ENCODE measurements at places on chromosomes 6 and 20. TPM values are rescaled to one million over a fixed set of nuclear protein-coding genes. Genes with fewer than 3 reads are reported as not detected.
A peak's percentile ranks its signal among the peaks of the same experiment; 100 is the strongest.

DNA sequence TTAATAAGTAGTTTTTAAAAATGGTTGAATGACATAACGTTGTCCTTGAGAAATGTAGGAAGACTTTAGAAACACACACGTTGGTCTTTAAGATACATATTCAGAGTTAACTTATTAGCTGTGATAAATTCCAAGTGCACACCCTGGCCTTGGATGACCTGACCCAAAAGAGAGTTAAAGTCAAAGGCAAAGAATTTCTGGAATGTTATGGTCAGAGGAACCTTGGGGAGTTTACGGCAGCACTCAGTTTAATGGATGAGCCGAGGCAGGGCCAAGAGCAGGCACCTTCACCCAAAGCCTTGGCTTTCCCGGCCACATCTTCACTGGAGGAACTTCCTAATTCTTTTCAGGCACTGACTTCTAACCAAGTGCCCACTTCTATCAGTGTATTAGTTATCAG, 200.5 kb downstream of the SMOC2 start:
- peak overlapping the region; percentile 1 for H3K27ac ChIP-seq
- H3K4me1 ChIP-seq = peaks cover 24% of the 10 kb centered on the region
- no peaks in the 10 kb centered on the region for H3K36me3 ChIP-seq
- DNase-seq = no peak

The DNAH8 gene
- 0.12 TPM for total RNA-seq

DNA sequence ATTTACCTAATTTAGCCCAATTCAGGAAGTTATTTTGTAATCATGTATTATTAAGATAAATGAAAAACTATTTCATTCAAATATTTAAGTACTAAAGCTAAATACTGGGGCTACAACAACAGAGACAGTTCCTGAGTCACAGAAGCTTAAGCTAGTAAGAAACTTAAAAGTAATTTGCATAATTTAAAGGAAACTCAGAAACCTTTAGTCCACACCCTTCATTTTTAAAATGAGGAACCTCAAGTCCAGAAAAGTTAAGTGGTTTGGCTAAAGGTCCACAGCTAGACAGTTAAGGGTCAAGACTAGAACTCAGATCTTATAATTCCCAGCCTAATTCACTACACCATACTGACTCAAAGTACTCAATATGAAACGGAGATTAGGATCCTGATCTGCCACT, 7.2 kb downstream of the LMBRD1 start:
- no peak overlapping the region for H3K27ac ChIP-seq
- no peaks in the 10 kb centered on the region for H3K27me3 ChIP-seq
- H3K36me3 ChIP-seq = peaks cover 14% of the 10 kb centered on the region
- H3K4me3 ChIP-seq = no peak overlapping the region
- no peak for DNase-seq

GRCh38 chr20:58433759-58434158, 44.7 kb downstream of the VAPB start:
- H3K27ac ChIP-seq = no peak overlapping the region
- peaks cover 6% of the 10 kb centered on the region for H3K36me3 ChIP-seq
- H3K27me3 ChIP-seq = no peaks in the 10 kb centered on the region
- peaks cover 11% of the 10 kb centered on the region for H3K4me1 ChIP-seq
- DNase-seq = no peak

GRCh38 chr20:50226093-50226974, 35.7 kb downstream of the CEBPB start:
- no peak overlapping the region for H3K27ac ChIP-seq
- H3K27me3 ChIP-seq = peaks cover 6% of the 10 kb centered on the region
- DNase-seq = no peak
- H3K36me3 ChIP-seq = no peaks in the 10 kb centered on the region
- H3K4me1 ChIP-seq = no peaks in the 10 kb centered on the region

- no peak overlapping the region for H3K4me3 ChIP-seq
- peaks cover 3% of the 10 kb centered on the region for H3K4me1 ChIP-seq
- peaks cover 53% of the 10 kb centered on the region for H3K27me3 ChIP-seq
- no peak for DNase-seq
Measured at GRCh38 chr20:20887593-20888265, 175.3 kb upstream of the RALGAPA2 start.

DNA sequence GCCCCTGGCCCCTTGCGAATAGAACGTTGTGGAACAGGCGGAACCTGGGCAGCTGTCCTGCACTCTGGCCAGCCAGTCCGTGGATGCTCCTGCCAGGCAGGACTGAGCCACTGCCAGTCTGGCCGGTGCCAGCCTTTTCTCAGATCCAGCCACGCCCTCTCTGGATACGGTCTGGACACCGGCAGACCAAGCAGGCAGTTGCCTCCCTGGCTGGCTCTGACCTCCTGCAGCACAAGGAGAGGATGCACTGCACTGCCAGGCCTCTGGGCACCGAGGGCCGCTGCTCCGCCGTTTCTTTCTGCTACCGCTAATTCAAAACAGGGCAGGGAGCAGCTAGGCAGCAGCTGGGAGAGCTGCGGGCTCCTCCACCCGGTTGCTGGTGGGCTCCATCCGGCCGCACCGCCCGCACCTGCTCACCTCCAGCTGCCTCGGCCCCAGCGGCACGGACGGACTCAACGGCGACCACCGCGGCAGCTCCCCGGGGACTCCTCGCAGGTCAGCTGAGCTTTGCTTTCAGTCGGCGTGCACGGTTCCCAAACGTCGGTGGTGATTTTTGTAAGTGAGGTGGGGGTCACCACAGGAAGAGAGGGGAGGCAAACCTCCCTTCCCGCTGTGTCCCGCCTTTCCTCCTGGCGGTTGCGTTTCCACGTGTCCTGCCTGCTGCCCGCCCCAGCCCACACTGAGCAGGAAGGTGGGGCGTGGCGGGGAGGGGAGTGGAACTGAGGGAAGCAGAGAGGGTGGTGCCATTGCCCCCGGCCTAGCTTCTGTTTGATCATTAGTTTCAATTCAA, 30.3 kb upstream of the AFDN start:
- no peak overlapping the region for H3K4me3 ChIP-seq
- peaks cover 37% of the 10 kb centered on the region for H3K4me1 ChIP-seq
- no peak overlapping the region for H3K27ac ChIP-seq
- no peak for DNase-seq

- H3K36me3 ChIP-seq = peaks cover 2% of the 10 kb centered on the region
- H3K4me1 ChIP-seq = peaks cover 1% of the 10 kb centered on the region
- no peak overlapping the region for H3K4me3 ChIP-seq
- no peak for DNase-seq
- H3K27ac ChIP-seq = no peak overlapping the region
- peaks cover 20% of the 10 kb centered on the region for H3K27me3 ChIP-seq
Measured at GRCh38 chr6:7819431-7820015, 91.1 kb downstream of the TXNDC5 start.

- H3K36me3 ChIP-seq = no peaks in the 10 kb centered on the region
- H3K4me3 ChIP-seq = no peak overlapping the region
- H3K4me1 ChIP-seq = no peaks in the 10 kb centered on the region
Measured at GRCh38 chr6:48610846-48611245, 499.8 kb upstream of the PTCHD4 start.

The TREM2 gene
- total RNA-seq = not detected

DNA sequence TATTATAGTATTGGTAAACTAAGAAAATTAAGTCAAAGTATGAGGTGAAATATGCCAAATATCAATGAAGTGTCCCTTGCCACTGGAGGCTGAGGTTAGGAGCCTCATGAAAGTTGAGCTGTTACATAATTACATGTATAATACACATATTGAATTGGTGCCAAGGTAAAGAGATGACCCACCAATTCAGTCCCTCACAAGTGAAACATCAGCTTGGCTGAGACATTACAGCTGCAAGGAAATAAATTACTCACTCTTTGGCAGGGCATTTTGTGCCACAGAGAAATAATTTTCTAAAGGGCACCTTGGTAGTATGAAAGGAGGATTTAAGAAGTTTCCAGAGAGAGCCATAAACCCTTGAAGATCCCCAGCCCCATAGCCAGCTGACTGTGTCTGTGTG, 127.4 kb downstream of the ADGRG6 start:
- DNase-seq = no peak
- peaks cover 35% of the 10 kb centered on the region for H3K36me3 ChIP-seq
- H3K4me3 ChIP-seq = no peak overlapping the region
- no peaks in the 10 kb centered on the region for H3K27me3 ChIP-seq
- H3K4me1 ChIP-seq = no peaks in the 10 kb centered on the region
- H3K27ac ChIP-seq = no peak overlapping the region

DNA sequence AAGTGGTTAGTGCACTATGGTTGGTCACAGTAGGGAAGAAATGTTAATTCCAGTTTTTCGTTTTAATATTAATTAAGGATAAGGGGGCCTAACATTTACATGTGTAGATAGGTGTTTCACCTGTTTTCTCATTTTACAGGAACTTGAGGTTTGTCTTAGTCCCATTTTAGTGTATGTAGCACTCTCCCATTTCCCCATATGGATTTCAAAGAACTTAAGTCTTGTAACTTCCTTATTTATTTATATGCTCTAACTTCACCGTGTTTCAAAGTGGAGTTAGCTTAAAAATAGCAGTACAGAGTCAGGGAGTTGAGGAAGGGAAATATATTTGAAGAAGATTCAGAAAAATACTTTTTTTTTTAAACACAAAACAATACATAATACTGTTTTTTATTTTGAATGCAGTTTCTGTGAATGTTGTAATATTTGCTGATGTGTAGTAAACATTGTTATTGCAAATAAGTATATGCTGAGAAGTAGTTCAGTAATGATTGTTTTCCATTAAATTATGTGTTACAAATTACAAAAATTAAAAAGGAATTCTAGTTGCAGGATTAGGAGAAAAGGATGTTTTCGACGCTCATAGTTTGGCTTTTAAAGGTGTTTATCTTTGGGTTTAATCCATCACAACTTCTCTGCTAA, 3.5 kb downstream of the SCAF8 start:
- peaks cover 39% of the 10 kb centered on the region for H3K4me1 ChIP-seq
- H3K4me3 ChIP-seq = no peak overlapping the region
- H3K36me3 ChIP-seq = peaks cover 4% of the 10 kb centered on the region
- no peaks in the 10 kb centered on the region for H3K27me3 ChIP-seq
- no peak for DNase-seq

The LY86 gene
- total RNA-seq = not detected

GRCh38 chr6:49839957-49840356, 26.4 kb downstream of the CRISP1 start:
- no peak overlapping the region for H3K4me3 ChIP-seq
- no peak overlapping the region for H3K27ac ChIP-seq
- no peaks in the 10 kb centered on the region for H3K36me3 ChIP-seq
- H3K4me1 ChIP-seq = no peaks in the 10 kb centered on the region

DNA sequence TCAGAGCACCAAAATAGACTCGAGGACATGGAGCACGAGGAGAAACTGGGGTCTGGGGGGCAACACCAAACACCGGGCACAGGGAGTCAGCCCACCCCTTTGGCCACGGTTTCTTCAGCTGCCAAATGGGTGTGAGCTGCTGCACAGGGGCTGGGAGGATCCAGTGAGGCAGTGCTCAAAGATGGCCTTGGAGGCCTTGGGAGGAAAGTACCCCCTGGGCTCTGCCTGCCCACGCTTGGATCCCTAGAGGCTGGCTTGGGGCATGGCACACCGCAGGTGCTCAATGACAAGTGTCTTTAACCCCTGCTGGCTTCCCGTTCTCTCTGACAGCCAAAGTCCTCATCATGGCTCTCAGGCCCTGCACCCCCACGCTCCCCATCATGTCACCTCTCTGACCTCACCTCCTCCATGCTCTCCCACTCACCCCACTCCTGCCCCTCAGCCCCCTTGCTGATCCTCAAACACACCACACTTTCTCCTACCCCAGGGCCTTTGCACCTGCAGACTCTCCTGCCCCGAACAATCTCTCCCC, 190.3 kb downstream of the ANKRD60 start:
- no peaks in the 10 kb centered on the region for H3K36me3 ChIP-seq
- peaks cover 15% of the 10 kb centered on the region for H3K27me3 ChIP-seq
- no peaks in the 10 kb centered on the region for H3K4me1 ChIP-seq
- H3K27ac ChIP-seq = no peak overlapping the region
- H3K4me3 ChIP-seq = no peak overlapping the region
- DNase-seq = no peak

The SSTR4 gene
- total RNA-seq = not detected

DNA sequence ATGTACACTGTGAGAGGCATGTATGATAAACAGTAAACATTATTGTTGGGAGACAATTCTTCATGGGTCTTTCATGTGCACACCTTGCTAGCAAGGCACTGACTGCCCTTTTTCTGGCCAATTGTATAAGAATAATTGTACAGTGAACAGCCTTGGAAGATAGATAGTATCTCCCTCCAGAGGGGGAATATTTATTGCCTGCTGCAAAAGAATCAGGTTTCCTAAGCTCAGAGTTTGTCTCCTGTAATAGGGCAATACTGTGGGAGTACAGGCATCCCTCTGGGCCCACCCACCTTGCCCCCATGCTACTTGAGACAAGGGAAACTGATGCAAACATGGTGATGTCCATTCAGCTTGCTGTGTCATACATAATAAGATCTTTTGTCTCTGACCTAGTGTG, 442.2 kb downstream of the HDGFL1 start:
- no peak overlapping the region for H3K27ac ChIP-seq
- H3K4me1 ChIP-seq = peaks cover 3% of the 10 kb centered on the region
- peaks cover 3% of the 10 kb centered on the region for H3K27me3 ChIP-seq
- H3K4me3 ChIP-seq = no peak overlapping the region
- H3K36me3 ChIP-seq = no peaks in the 10 kb centered on the region
- DNase-seq = no peak

The SLC22A1 gene
- total RNA-seq = 3.0 TPM

DNA sequence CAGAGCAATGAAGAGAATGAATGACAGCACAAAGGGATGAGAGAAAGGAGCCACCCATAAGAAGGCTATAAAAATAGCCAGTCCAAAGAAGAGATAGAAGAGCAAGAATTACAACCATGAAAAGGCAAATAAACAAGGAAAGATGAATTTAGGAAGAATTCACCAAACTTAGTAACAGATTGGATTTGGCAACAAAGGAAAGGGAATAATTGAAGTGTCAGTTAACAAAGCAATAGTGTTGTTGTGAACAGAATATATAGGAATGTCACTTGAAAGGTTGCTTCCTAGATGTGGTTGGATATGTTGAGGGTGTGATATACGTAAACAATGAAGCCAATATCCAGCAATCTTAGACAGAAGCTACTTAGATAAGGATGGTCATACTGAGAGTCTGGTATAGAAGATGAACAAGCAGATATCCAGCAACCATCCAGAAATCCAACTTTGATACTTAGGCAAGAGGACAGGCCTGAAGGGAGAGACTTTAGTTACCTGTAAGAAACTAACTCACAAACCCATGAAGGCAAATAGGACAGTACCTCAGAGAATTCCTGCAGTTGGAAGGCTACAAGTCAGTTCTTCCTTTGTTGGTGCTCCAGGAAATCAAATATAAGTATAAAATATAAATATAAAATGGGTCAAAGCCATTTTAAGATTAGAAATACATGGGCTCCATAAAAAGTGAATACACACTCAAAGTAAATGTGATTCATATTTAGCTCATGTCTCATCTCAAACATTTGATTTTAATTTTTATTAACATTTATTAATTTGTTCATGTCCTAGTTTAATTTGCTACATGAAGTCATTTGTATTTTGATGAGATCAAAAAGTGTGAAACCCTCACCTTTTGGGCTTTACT, 106.5 kb downstream of the HFE start:
- H3K4me3 ChIP-seq = no peak overlapping the region
- peak overlapping the region; percentile 100 for H3K27ac ChIP-seq
- no peak for DNase-seq
- H3K36me3 ChIP-seq = no peaks in the 10 kb centered on the region

The GNMT gene
- 1.7 TPM for total RNA-seq

The RRAGD gene
- total RNA-seq = 8.0 TPM

Data from progenitor cell of endocrine pancreas (in vitro differentiated cells).